Left renal pelvis (tissue), 4 donors: ENCODE measurements at places on chromosomes 6 and 20. TPM values are rescaled to one million over a fixed set of nuclear protein-coding genes. Genes with fewer than 3 reads are reported as not detected.

DNA sequence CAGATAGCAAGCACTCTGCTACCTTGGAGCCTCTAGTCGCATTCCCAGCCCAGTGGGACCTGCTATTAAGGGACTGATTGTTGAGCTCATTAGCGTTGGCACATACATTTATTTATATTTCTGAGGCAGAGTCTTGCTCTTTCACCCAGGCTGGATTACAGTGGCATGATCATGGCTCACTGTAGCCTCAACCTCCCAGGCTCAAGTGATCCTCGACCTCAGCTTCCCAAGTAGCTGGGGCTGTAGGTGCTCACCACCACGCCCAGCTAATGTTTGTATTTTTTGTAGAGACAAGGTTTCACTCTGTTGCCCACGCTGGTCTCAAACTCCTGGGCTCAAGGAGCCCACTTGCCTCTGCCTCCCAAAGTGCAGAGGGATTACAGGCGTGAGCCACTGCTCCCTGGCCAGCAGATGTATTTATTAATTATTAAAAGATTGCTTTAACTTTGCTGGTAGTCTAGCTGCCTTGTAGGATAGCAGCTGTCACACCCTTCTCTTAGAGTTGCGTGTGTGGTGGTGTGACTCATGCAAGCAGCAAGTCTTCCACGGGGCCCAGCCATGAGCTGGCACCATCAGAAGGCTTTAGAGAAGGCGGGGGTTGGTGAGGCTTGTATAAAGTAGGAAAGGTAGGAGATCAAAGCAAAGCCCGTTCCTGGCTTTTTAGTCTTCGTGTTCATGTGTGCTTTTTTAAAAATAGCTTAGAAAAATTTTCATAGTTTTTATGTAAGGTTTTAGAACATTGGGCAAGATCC lies 16.5 kb downstream of the ACTR5 start:
- DNase-seq = no peak

The GABRR1 gene
- 6.5 TPM for polyA plus RNA-seq

The MOCS1 gene
- polyA plus RNA-seq = 11.4 TPM

GRCh38 chr20:58660855-58661597 lies 9.9 kb downstream of the STX16 start:
- no peak for DNase-seq

- no peak for DNase-seq
Measured at GRCh38 chr6:133377219-133377618, 136.1 kb downstream of the EYA4 start.

- no peak for DNase-seq
Measured at GRCh38 chr6:100112855-100113508, 119.0 kb upstream of the MCHR2 start.

GRCh38 chr6:122904166-122904565 lies 91.9 kb upstream of the CLVS2 start:
- no peak for DNase-seq

DNA sequence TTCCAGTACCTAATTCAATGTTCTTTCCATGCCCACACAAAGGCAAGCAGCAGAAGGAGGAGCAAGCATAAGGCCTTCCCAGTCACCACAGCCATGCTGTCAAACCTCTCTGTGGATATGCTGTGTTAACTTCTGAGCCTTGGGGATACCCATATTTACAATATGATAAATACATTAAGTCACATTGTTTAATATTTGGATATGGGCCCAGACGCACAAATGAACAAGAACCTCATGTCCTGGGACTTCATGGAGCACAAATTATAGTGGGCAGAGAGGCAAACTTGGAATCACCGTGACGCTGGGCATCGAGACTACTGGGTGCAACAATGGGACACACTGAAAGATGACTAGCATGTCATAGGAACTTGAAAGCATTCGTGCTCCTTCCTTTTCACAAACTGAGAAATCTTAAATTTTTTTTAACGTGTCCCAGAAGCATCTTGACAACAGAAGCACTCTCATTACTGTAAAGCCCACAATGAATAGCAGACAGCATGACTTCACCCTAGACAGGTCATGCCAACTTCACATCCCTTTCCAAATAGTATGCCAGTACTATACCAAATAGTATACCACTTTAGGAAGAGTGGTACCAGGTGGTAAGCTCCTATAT lies 16.0 kb downstream of the SOD2 start:
- DNase-seq = no peak

The PRSS35 gene
- polyA plus RNA-seq = 59.0 TPM

- DNase-seq = no peak
Measured at GRCh38 chr6:110529907-110530306, 53.5 kb upstream of the SLC22A16 start.

DNA sequence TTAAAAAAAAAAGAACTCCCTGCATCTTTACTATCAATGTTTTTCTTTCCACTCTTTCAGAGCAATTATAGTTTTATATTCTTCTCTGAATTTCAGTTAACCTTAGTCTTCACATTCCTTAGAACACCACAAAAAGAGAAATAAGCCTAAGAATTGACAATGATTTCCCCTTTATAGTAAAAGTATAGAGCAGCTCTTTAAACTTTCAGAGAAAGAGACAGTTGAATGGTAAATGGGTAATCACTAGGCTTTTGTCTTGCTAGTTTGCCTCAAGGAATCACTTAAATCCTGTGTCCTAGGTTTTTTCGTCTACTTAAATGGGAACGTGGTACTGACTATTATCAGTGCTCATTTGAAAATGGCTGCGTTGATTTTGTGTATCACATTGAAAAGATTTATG lies 31.8 kb downstream of the SLX4IP start:
- no peak for DNase-seq

DNA sequence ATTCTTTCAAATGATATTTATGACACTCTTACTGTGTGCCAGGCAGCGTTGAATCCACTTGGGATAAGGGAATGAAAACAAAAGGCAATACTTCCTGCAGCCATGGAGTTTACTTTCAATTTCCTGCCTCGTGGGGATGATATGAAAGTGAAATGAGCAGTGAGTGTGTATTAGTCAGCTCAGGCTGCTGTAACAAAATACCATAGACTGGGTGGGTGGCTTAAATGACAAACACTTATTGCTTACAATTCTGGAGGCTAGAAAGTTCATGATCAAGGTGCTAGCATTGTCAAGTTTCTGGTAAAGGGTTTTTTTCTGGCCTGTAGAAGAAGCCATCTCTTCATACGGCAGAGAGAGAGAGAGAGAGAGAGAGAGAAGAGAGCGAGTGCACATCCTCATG lies 41.7 kb downstream of the TSHZ2 start:
- DNase-seq = no peak

The PGBD1 gene
- polyA plus RNA-seq = 10.9 TPM

DNA sequence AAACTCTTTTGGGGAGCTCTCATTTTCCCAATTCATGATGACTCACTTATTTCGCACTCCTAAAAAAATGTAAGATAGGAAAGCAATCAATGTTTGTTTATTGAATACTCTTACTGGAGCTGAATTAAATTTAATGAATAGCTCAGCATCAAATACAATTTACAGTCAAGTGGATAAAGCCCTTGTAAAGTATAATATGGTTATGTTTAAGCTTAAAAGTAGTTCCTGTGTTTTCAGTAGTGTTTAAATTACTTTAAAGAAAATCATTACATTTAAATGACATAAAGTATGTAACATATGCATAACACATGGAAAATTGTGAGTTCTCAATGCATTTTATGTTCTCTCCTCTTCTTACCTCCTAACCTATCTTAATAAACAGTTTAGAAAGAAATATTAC lies at the start of gene OR2B3:
OR2B3 (minus strand) TSS at position 101 of the 400 bp plus-strand sequence; CDS start at position 36, 65 bp downstream.
- no peak for DNase-seq

DNA sequence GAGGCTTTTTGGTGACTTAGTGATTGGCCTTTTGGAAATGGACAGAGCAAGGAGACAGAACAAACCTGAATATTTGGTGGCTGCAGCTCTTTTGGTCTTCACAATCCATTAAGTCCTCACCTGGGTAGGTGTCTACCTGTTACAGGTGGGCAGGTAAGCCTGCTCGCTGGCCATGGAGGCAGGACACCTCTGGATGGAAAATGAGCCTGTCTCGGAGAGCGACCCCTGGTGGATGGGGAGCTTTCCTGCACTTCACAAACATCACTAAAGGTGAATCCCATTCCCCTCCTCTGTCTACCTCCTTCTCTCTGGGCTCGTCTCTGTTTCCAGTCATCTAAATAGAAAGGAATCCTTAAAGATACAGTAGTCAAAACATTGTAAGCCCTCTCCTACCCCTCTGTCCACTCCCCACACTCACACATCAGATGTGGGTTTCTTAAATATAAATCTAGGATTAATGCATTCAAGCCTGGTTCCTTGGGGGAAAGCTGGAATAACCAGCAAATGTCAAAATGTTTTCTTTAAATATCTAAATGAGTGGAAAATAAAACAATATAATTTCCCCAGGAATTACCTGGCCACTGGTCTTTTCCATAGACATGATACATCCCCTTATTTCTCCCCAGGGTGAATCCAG lies 304.9 kb downstream of the CDH26 start:
- no peak for DNase-seq

DNA sequence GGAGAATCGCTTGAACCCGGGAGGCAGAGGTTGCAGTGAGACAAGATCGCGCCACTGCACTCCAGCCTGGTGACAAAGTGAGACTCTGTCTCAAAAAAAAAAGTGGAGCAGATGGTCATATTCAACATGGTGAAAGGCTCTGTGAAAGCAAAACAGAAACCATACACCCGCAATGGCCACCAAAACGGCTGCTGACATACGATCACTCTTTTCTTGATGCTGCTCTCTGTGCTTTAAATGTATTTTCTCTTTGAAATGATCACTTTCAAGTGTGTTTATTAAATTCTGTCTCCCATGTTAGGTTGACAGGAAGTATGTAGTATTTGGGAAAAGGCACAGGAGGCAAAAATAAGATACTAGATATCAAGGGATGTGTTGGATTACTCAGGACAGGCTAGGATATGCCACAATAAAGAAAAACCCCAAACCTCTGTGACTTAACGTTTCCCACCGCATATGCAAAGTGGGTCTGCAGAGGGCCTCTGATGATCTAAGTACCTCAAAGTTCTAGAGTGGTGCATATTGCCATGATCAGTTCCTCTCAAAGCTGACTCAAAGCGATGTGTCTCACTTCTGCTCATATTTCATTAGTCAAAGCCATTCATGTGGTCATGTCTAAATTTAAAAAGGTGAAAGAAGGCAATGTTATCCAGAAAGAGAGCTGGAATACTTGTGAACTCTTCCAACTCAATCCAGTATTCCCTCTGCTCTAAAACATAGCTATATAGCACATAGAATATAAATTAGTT lies 155.1 kb upstream of the SOX4 start:
- no peak for DNase-seq

DNA sequence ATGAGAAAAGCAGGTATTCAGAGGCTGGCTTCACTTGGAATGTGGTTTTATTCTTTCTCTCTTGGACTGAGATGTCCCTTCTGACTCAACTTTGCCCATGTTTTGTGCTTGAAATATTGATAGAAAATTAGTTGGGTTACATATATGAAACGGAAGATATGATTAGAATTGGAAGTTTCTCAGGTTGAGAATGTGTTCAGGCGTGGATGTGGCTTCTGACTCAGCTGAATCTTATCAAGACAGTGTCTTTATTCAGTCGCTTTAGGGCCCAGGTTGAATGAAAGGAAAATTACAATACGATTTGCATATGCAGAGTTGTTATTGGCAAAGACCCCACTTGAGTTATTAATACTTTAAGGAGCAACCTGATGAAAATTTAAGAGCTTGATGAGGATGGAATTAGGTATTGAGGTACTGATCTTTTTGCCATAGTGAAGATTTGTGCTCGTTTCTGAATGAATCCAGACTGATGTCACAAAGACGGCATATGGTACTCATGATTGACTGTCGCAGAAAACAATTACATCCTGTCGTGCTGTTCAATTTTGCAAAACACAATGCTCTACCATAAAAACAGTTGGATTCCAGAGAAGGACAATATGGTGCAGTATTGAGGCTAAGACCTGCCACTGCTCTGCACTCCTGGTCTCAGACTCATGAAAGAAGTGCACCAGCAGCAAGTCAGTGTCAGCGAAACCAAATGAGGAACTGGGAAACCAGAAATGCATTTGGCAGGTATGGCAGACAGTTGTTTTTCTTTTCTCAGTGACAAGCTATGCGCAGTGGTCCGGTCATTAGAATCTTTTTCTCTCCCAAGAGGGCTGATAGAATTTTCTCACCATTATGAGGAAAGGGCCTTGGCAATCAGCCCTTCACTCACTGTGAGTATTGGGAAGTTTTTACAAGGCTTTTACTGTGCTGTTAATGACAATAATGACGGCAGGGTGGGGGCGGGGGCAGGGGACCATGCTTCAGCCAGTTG lies 158.3 kb downstream of the DOK5 start:
- DNase-seq = no peak

DNA sequence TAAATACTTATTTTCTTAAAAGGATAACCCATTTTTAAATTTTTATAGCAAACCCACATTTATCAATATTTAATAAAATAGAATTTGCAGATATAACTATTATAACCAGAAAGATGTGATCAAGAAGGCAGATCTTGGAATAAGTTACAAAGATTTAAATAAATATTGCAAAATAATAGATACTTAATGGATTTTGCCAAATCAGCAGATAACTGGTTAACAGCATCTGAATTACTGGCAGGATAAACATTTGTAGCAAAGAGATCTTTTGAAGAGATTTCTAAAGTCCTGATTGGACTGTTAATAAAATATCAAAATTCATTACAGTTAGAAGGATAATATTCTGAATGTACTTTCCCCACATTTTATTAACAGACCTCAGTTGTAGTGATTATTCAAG lies 144.2 kb downstream of the PDSS2 start:
- no peak for DNase-seq

- no peak for DNase-seq
Measured at GRCh38 chr20:45612314-45612713, 17.2 kb upstream of the WFDC10A start.

The LY6G5C gene
- polyA plus RNA-seq = 5.9 TPM

DNA sequence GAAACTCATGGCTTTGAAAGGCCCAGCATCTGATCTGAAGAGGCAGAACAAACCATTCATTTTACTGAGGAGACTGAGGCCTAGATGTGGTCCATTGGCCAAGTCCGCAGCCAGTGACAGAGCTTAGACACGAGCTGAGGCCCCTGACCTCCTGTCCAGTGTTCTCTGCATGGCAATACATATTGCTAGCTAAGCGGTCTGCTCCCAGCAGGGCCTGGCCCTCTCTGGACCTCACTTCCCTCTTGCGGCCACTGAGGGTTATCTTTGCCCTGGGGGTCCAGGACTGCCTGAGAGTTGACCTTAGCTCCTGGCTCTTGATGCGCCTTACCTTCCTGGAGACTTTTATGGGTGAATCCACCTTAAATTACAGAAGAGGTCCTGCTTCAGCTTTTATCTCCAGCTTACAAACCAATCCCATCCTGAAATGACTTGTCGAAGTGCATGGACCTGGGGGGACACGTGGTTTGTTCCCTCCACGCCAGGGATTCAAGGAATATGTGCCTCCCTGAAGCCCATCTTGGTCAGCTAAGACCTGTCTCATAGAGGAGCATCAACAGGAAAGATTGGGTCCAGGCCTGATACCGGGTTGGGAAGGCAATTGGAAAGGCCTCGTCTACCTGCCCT lies 75.6 kb downstream of the CNBD2 start:
- no peak for DNase-seq
